Aorta (tissue), 5 donors: ENCODE measurements at places on chromosomes 1 and 21. TPM values are rescaled to one million over a fixed set of nuclear protein-coding genes. Genes with fewer than 3 reads are reported as not detected.

DNA sequence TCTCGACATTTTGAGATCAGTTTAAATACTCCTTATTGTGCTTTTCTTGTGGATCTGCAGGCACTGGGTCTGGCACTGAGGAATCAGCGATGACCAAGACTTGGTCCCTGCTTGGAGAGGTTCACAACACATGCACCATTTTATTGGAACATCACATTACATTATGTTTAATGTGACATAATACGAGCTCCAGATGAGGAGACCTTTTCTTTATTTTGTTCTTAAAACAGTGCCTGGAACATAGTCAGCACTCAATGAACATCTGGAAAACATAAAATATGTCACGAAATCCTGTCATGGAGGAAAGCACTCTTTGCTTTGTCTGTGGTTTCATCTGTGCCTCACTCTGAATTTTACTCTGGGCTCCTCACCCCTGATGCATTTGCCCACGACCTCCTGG lies 110.7 kb downstream of the ST6GALNAC3 start:
- no peak for DNase-seq

DNA sequence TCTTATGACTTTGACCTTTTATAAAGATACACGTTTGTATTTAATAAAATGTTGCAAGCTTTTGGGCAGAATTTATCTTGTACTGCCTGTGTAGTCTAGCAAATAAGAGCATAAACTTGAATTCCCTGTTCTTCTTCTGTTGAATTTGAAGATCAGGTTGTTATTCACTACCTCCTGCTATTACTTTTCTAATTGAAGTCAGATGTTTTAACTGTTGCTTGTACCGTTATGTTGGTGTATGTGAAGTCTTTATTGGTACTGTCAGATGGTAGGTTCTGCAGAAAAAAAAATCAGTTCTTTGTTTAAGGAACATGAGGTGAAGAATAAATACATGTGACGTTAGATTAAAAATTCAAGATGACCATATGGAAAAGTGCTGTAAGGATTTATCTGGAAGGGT lies 69.1 kb downstream of the DYRK1A start:
- DNase-seq: no peak

- no peak for DNase-seq
Observed at GRCh38 chr1:213381572-213382084, 330.6 kb downstream of the RPS6KC1 start.

- no peak for DNase-seq
Observed at GRCh38 chr1:170250531-170251276, 104.9 kb downstream of the NTMT2 start.

GRCh38 chr21:23471877-23472276 lies 2135.4 kb downstream of the MRPL39 start:
- DNase-seq: no peak

DNA sequence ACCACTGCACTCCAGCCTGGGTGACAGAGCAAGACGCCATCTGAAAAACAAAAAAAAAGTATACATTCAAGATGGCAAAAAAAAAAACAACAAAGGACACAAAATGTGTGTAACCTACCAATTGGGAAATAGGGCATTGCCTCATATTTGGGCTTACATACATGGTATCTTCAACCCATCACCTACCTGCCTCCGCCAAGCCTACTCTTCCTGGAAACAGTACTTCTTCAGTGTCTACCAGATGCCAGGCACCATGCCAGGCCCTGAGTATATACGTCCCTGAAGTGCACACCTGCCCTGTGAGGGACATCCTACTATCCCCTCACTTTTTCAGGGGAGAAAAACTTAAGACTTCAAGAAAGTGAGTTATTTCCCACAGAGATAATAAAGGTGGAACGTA lies 160.2 kb downstream of the TOMM20 start:
- DNase-seq: no peak

GRCh38 chr1:194358208-194358581 lies 1171.8 kb upstream of the B3GALT2 start:
- peak; percentile 51 for DNase-seq

DNA sequence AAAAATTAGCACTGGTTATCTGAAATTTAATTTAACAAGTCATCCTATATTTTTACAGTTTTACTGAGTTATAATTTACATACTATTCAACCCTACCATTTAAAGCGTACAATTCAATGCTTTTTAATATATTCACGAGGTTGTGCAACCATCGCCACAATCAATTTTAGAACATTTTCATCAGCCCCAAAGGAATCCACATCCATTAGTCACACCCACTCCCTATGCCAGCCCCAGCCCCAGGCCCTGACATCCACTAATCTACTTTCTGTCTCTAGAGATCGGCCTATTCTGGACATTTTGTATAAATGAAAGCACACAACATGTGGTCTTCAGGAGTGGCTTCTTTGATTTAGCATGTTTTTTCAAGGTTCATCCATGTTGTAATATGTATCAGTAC lies 134.7 kb downstream of the PSMG1 start:
- DNase-seq: peak; percentile 32

DNA sequence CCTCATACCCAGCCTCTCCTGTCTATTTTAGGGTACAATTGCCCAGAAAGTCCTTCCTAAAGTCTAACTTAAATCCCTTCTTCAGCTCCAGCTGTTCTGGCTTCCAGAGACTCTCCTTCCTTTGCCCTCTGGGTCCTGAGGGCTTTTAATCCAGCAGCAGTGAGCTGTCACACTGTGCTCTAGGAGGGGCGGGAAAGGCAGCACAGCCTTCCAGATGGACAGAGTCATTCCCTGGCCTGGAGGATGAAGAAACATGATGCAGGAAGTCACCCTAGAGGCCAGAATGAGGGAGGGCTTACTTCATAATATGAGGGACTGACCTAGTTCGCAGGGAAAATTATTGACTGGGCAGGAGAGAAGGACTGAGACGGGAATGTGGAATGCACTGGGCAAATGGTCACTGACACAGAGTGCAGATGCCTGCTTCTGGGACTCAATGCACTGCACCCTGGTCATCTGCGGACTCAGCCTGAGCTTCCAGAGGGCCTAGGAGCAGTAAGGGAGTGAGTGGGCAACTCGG lies 1.3 kb downstream of the SH2D2A start:
- DNase-seq: peak; percentile 74

GRCh38 chr1:239606850-239607400 lies 220.6 kb downstream of the CHRM3 start:
- DNase-seq: no peak

DNA sequence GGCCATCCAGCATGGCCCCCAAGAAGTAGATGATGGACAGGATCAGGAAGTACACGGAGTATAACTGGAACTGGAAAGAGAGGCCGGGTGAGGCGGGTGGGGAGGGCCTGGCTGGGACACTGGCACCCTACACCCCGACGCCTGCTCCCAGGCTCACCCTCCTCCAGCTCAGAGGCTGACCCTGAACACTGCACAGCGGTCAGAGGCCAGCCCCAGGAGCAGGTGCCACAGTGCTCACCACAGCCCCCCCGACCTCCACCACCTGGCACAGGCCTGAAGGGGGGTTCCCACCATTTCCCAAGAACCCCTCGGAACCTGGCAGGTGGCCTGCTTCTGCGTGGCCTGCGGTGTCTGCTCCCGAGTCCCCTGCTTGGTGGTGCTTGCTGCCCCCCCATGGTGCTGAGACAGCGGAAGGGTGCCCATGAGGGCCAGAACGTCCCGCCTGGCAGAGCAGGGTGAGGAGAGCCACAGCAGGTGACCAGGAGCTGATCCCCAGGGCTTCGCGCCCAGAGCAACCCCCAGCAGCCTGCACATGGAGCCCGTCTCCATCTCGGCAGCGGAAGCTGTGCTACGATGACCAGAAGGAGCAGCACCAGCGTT lies 26.1 kb downstream of the SLC19A1 start:
- DNase-seq: peak; percentile 37

- no peak for DNase-seq
Observed at GRCh38 chr1:230107941-230108340, 40.9 kb downstream of the GALNT2 start.

GRCh38 chr1:109610609-109611307 lies 8.7 kb downstream of the GNAT2 start:
- no peak for DNase-seq

DNA sequence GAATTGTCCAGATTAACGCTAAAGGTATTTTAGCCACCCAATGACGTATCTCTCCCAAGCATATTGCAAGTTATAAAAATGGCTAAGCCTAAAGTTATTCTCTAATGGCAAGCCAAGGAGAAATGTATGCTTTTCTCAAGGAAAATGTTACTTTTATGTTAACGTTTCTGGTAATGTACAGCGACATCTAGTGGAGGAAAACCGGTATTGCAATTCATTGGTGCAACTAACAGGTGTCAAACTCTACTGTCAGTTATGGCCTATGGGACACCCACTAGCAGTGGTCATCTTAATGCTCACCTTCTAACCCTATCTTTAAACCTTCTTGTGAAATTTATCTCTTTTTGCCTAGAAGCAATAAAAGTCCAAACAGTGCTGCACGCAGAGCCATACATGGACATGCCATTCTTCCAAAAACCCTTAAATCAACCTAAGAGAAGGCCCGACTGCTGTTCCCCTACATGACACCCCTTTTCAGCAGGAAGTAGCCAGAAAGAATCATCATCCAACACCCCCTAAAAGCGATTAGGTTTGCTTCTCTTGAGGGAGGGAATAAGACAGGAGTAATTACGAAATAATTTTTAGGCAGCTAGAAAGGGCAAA lies 68.7 kb upstream of the LRIF1 start:
- DNase-seq: no peak

DNA sequence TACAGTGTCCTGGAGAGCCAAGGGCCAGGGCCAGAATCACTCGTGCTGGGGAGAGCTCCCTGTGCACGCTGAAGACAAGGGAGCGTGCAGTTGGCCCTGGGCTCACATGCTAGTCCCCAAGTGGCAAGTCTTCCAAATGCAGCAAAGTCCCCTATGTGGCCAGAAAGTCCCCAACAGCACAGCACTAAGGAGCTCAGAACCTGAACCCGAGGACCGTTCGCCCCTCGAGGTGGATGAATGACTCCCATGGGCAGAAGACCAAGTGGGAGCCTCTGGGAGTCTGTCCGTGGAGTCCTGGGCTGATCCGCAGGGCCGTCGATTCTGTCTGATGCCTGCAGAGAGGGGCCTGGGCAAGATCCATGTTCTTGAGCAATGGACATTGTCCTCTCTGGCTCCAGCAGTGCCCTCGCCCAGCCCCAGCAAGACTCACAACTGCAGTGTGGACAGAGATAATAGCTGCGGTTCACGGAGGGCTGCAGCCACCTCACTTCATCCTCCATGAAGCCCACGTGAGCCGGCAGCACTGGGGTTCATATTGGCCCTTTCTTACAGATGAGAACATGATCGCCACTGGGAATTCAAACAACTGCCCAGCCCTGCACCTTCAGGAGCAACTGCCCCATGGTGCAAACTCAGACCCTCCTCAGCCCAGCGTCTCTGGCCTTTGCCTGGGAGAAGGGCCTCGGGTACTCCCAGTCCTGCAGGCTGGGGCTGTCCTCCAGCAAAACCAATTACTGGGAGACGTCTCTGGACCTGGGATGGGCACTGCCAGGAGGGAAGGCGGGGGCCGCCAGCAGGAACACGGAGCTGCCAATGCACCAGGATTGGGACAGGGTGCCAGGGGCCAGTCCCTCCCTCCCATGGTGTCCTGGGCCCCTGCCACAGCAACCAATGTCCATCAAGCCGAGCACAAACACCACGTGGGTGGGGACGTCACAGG lies 243.7 kb downstream of the NPHP4 start:
- peak; percentile 67 for DNase-seq

DNA sequence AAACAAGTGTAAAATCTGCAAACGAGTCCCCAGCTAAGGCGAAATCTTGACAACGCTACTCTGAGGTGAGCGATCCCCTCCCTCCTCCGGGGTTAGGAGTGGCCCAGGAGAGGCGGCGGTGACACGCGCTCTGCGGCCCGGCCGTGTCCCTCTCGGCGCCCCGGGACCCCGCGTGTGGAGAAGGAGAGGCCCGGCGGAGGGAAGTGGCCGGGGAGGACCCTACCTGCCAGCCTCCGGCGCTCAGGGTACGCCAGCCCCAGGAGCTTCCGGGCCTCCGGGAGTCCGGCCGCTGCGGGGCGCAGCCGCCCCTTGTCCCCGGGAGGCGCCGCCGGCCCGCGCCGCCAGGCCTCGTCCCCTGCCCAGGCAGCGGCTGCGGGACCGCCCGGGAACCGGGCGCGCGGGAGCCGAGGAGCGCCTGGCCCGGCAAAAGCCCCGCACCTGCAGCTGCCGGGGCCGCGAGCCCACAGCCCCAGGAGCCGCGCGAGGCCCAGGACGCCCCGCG lies 543 bp downstream of the ABCB10 start:
- peak; percentile 84 for DNase-seq

DNA sequence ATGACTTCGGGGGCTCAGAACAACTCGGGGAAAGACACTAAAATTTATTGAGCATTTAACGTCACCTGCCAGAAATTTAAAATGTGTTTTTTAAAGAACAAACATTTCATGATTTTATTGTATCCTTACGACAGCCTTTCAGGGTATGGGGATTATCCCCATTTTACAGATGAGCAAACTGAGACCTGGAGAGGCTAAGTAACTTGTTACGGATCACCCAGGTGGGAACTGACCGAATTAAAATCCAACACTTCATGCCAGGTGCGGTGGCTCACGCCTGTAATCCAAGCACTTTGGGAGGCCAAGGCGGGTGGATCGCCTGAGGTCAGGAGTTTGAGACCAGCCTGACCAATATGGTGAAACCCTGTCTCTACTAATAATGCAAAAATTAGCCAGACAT lies 50.9 kb downstream of the DISC1 start:
- DNase-seq: no peak

GRCh38 chr1:172708452-172708851 lies 49.5 kb downstream of the FASLG start:
- DNase-seq: no peak

GRCh38 chr1:67618285-67619018 lies 66.5 kb upstream of the GADD45A start:
- DNase-seq: peak; percentile 80

GRCh38 chr1:154756793-154757548 lies 113.1 kb downstream of the KCNN3 start:
- peak; percentile 5 for DNase-seq

GRCh38 chr1:110425612-110426152 lies 18.2 kb upstream of the LAMTOR5 start:
- DNase-seq: no peak

GRCh38 chr1:168608796-168609715 lies 32.7 kb downstream of the XCL1 start:
- peak; percentile 88 for DNase-seq

GRCh38 chr1:94629259-94630181 lies 88.0 kb upstream of the F3 start:
- DNase-seq: no peak

MCOLN3 gene
- 1.3 TPM for total RNA-seq

LMOD1 gene
- total RNA-seq: 469 TPM

BRDT gene
- total RNA-seq: not detected

DPT gene
- total RNA-seq: 73.2 TPM

NES gene
- 57.2 TPM for total RNA-seq

PLD5 gene
- total RNA-seq: 9.2 TPM

ST7L gene
- total RNA-seq: 27.3 TPM

FCRL6 gene
- 1.7 TPM for total RNA-seq
